ENCODE measurements at places on chromosomes 2 and 18.

DNA sequence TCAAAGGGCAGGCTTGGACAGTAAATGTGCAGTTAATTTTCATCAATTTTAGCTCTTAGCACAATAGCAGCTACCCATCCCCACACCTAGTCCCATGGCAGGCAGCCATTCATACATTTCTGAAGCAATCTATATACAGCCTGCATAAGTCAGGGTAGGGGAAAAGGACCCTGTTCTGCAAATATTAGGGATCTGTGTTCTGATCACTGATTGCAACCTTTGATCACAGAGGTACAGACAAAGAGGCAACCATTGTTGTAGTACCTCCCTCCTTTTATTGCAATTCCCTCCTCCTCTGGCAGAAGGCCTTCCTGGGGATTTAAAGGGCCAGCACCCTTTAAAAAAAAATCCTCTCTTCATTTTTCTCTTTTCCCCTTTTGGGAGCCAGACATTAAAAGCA lies 58.3 kb downstream of the KANSL1L start:
- no peak for DNase-seq

DNA sequence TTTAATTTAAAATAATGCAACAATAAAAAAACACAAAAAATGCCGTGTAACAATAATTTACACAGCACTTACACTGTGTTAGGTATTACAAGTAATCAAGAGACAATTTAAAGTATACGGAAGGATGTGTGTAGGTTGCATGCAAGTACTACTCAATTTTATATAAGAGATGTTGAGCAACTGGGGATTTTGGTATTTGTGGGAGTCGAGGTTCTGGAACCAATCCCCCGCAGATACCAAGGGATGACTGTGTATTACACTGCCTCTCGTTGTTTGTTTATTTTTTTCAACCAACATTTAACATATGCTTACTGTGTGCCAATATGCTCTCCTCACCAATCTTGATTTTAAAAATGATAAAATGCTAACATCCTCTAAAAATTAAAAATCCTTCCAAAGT lies 24.8 kb downstream of the MAP3K2 start:
- DNase-seq, result no peak

- no peak for DNase-seq
Measured at GRCh38 chr2:172247203-172247602, 144.5 kb upstream of the DLX2 start.

- DNase-seq, result no peak
Measured at GRCh38 chr2:176107731-176108181, 676 bp downstream of the HOXD11 start.
